Ovary (tissue), 10 donors: ENCODE measurements at places on chromosomes 13 and 19. TPM values are rescaled to one million over a fixed set of nuclear protein-coding genes. Genes with fewer than 3 reads are reported as not detected.

GRCh38 chr13:98530217-98530616 is 46.7 kb downstream of the STK24 start:
- no peak for DNase-seq

The ZSCAN5A gene
- 4.6 TPM for polyA plus RNA-seq

The LATS2 gene
- polyA plus RNA-seq, result 12.5 TPM

The ZNF570 gene
- 4.2 TPM for polyA plus RNA-seq

DNA sequence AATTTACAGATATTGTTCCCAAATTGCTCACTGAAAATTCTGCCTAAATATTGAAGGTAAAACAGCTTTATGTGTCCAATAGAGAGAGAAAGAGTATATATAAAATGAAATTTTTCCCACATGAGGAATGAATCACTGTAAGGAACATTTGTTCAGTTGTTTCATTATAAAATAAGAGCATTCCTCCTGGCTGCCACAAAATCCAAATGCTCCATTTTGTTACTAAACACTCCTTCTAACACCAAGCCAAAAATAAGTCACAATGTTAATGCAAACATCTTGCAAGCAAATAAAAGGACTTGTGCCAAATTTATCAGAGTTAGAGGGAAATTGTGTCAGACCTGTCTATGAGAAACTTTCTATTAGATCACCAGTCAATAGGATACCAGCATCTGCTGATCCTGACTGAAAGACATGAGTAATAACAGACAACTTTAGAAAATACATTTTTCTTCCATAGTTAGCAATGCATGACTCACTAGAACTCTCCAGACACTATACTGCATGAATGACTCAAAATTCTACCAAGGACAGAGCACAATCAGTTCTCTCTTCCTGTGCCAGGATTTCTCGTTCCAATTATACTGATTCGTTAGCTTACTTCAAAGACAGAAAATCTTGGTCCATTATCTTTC is 83.5 kb upstream of the FNDC3A start:
- no peak for DNase-seq

- DNase-seq, result no peak
Observed at GRCh38 chr19:55079400-55080038, 3.9 kb downstream of the EPS8L1 start.

The DPF1 gene
- 0.23 TPM for polyA plus RNA-seq

The DLEU7 gene
- polyA plus RNA-seq, result 0.05 TPM

The TICAM1 gene
- 7.8 TPM for polyA plus RNA-seq

The MBD3L2 gene
- polyA plus RNA-seq, result not detected

The TNFSF9 gene
- 0.17 TPM for polyA plus RNA-seq

- no peak for DNase-seq
Observed at GRCh38 chr19:29796173-29796573, 15.6 kb upstream of the CCNE1 start.

GRCh38 chr19:48396016-48396823 is 2.8 kb downstream of the GRIN2D start:
- DNase-seq, result no peak

DNA sequence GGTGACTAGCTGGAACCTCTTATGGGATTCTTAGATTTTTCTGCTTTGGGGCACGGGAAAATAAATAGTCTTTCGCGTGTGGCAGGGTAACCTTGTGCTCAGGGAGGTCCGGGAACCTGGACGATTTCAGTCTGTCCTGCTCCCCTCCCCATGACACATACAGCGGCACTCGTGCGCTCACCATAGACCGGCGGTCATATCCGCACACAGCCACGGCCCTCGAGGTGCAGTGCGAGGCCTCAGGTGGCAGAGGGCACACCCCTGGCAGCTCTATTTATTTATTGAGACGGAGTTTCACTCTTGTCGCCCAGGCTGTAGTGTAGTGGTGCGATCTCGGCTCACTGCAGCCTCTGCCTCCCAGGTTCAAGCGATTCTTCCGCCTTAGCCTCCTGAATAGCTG is 3.0 kb downstream of the ONECUT3 start:
- no peak for DNase-seq

- DNase-seq, result no peak
Observed at GRCh38 chr13:51999510-51999911, 11.7 kb downstream of the ATP7B start.

DNA sequence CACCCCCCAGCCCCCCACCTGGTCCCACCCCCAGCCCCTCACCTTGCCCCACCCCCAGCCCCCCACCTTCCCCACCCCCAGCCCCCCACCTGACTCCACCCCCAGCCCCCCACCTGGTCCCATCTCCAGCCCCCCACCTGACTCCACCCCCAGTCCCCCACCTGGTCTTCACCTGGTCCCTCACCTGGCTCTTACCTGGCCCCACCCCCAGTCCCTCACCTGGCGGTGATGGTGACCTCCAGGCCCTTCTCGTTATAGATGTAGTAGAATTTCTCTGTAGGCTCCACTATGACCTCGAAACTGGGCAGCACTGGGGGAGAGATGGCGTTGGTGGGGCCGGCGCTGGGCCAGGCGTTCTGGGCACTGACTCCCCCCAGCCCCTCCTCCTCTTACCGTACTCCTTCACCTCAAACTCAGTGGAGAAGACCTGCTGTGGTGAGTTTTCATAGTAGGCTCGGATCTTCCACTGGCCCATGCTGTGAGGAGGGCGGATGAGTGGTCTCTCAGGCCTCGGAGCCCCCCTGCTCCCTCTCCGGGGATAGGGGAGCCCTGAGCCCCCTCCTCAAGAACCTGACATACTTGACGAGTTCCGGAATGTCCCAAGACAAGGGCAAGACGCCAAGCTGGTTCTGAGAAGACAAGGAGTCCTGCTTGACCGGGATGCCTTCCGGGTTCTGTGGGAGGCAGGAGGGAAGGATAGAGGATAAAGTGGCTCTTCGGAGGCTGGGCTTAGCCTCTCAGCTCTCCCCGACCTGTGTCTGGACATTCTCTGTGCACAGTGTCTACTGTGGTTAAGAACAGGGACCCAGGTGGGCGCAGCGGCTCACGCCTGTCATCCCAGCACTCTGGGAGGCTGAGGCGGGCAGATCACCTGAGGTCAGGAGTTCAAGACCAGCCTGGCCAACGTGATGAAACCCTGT is 6.4 kb downstream of the C3 start:
- DNase-seq, result peak; percentile 33

DNA sequence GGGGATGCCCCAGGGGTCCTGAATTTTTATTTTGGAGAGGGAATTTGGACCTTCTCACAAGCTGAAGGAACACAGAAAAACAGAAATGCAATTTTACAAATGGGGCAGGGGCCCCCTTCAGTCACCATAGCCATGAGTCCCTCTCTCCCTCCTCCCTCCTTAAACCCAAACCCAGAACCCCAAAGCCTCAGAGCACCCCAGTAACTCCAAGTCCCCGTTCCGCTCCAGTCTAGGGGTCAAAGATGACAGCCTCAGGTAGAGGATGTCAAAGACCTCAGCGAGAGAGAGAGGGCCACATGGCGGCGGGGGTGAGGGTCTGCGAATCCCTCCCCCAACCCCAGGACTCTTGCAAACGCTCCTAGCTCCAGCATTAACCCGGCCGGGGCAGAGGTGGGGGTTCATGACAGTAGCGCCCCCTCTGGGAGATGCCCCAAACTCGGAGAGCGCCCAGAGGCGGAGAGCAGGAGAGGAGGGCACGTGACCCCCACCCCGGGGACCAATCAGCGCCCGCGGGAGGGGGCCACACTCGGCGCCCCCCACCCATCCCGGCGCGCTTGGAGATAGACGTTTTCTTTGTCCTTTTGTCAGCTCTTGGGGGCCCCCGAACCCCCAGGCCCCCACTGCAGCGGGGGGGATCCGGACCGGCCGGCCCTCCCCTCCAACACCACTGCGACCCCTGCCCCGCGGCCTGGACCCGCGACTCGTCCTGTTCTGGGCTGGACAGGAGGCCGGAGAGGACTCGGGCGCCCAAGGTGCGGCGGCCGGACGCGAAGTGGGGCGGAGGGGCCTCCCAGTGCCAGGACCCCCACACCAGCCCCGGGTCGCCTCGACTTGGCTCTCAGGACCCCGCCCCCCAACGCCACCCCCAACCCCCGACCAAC is 20.8 kb upstream of the SEMA6B start:
- no peak for DNase-seq

- no peak for DNase-seq
Observed at GRCh38 chr19:45137179-45137761, 23.5 kb downstream of the NKPD1 start.

GRCh38 chr19:29671393-29672160 is 6.3 kb downstream of the PLEKHF1 start:
- no peak for DNase-seq

- DNase-seq, result no peak
Observed at GRCh38 chr13:84999252-84999651, 800.0 kb downstream of the SLITRK6 start.

The CATSPERD gene
- not detected for polyA plus RNA-seq

GRCh38 chr19:41939861-41940730 is 11.8 kb upstream of the ERFL start:
- DNase-seq, result no peak

GRCh38 chr19:46555628-46556280 is 45.4 kb upstream of the CALM3 start:
- DNase-seq, result no peak

- no peak for DNase-seq
Observed at GRCh38 chr13:33380487-33381079, 95.0 kb upstream of the STARD13 start.

The KCNRG gene
- 0.42 TPM for polyA plus RNA-seq

- DNase-seq, result no peak
Observed at GRCh38 chr19:7674010-7675005, 2.6 kb upstream of the MCEMP1 start.

The ALOX5AP gene
- polyA plus RNA-seq, result 41.6 TPM

The OR4F17 gene
- polyA plus RNA-seq, result not detected

The SHISA2 gene
- polyA plus RNA-seq, result 0.76 TPM

DNA sequence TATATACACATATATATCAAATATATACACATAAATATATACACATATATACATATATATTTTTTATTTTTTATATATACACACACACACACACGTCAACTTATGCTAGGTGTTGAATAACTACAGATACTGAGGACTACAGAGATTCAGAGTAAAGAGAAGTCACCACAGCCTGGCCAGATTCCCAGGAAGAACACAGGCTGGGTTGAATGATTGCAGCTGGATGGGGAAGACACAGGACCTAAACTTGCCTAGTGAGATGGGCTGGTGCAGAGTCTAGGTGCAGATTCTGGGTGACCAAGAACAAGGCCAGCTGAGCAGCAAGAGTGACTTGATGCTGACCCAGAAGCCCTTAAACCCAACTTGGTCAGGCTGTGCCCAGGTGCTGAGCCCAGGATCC is 241.3 kb downstream of the KCTD12 start:
- peak; percentile 33 for DNase-seq

- DNase-seq, result peak; percentile 46
Observed at GRCh38 chr19:13860679-13861391, 16.1 kb upstream of the NANOS3 start.

DNA sequence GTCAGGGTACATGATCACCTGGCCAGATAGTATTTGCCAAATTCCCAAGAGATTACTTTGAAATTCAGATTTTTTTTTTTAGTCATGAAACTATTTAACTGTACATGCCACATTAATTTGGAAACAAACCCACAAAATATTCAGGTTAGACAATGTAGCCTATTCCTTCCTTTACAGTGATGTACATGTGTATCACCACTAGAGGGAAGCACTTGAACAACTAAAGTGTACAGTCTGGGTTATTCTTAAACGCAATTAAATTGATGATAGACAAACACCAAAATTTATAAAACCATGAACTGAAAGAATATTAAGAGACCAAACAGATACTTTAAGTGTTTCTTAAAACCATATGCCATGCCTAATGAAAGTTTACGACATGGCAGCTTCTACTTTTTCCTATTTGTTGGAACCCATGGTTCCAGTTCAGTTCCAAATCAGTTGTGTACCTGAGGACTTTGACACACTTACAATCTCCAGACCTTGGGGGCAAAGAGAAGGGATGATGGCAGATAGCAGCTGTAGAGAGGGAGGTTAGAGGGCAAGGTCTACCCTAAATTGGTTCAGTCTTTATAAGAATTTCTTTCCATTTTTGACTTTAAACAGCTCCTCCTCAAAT is 52.8 kb downstream of the TNFSF13B start:
- no peak for DNase-seq

- DNase-seq, result peak; percentile 71
Observed at GRCh38 chr19:6048793-6049405, 61.4 kb downstream of the RFX2 start.

- DNase-seq, result no peak
Observed at GRCh38 chr13:103302676-103303075, 236.5 kb upstream of the SLC10A2 start.

GRCh38 chr13:96027496-96027895 is 25.7 kb downstream of the UGGT2 start:
- DNase-seq, result no peak

DNA sequence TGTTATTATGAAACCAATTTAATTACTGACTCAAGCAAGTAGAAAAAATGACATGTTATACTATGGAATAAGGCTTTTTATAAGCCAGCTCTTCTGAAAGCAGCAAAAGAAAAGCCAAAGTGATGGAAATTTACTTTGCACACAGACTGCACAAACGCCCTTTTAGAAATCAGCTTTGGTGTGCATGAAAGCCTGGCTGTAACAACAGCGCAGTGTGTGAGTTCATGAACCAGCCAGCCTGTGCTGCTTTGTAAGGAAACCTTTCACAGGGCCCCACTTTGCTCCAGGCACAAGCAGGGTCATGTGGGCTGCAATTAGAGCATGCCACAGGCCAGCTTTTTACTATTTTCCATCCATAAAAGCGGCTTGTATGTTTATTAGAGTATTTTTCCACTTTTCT is 13.6 kb upstream of the IFT88 start:
- no peak for DNase-seq

The BRD4 gene
- 30.1 TPM for polyA plus RNA-seq

The ZNF625 gene
- 1.5 TPM for polyA plus RNA-seq

DNA sequence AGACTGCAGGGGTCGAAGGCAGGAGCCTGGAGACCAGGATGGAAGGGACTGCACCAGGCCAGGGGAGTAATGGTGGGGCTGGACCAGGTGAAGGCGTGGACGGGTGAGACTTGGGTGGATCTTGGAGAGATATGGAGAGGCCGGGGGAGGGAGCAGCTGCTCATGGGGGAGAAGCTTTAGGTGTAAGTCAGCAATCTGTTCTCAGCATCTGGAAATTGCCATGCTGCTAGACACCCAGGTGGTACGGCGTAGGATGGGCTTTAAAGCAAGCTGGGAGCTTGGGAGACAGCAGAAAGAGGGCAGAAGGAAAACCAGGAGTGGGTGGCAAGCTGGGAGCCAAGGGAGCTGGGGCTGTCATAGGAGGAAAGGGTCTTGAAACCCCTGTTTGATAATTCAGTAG is 3.0 kb downstream of the CERS4 start:
- no peak for DNase-seq

The TRPC4 gene
- polyA plus RNA-seq, result 3.9 TPM

DNA sequence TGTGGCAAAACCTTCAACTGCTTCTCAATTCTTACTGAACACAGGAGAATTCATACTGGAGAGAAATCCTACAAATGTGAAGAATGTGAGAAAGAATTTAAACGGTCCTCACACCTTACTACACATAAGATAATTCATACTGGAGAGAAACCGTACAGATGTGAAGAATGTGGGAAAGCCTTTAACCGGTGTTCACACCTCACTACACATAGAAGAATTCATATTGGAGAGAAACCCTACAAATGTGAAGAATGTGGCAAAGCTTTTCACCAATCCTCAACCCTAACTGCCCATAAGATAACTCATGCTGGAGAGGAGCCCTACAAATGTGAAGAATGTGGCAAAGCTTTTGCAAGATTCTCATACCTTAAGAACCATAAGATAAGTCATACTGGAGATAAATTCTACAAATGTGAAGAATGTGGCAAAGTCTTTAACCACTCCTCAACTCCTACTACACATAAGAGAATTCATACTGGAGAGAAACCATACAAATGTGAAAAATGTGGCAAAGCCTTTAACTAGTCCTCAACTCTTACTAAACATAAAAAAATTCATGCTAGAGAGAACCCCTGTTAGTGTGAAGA is 111.7 kb downstream of the ZNF100 start:
- no peak for DNase-seq
